NCI-H187 treated with DMSO at 0.1 percent for 48 hours (cell line): ENCODE measurements at places on chromosomes 3 and 15.

- no peak for DNase-seq
These were observed 320.3 kb upstream of the TGFBR2 start for GRCh38 chr3:30286007-30286669.

DNA sequence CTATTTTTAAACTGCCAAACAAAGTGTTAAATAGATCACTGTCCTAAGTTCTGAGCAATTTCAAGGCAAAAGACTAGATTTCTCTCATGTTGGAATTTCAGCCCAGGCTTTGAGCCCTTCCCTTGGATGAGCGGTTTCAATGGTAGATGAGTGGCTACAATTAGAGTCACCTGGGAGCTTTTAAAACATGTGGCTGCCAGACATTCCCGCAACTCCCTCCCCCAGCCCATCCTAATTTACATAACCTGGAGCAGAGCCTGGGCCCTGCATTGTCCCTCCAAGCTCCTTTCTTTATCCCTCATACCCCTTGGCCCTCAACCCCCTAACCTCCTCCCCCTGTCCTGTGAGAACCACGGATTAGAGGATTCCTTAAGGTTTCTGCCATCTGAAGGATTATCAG is 357.5 kb upstream of the UMPS start:
- peak; percentile 29 for DNase-seq

DNA sequence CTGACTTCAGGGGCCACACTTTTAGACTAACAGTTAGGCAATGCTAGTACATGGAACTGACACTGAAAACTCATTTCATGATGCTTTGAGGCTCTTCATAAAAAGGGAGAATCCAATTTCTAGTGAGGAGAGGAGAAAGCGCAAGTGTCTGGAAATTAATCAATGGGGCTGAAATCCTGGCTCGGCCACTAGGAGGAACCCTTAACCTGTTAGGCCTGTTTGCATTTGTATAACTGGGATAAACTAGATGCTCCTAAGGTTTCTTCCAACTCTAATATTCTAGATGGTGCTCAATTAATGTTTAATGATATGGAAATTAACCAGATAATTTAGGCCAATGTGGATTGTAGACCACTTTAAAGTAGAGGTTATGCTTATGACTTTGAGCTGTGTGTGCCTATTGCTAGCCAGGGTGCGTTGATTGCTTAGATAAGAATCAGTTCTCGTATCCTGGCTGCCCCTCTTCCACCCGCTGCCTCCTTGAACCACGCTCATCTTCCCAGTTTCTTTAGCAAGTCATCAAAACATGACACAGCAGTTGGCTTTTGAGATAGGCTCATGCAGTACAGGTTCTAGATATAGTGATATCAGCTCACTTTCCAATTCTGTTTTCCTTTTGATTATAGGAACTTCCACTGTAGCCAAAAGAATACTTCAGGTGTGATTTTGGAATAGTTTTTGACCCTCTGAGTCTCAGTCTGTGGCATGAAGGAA is 16.8 kb upstream of the CRBN start:
- no peak for DNase-seq

DNA sequence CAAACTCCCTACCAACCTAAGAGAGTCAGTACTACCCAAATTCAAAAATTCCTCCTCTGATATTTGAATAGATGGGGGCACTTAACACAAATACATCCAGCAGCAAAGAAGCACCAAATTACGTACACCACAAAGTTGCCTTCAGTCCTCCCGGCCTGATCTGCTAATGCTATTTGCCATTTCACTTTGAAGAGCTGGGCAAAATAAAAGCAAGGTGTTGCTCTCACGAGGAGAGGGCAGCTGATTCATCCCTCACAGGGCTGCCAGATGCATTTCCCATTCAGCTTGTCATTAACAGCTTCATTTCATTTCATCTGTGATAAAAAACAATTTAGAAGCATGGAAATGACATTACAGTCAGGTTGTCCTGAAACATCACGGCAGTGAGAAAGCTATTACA is 283.4 kb upstream of the VEPH1 start:
- no peak for DNase-seq

GRCh38 chr3:5319454-5319853 is 131.9 kb downstream of the EDEM1 start:
- DNase-seq, result no peak

GRCh38 chr3:112459750-112460149 is 39.5 kb downstream of the BTLA start:
- DNase-seq, result no peak

DNA sequence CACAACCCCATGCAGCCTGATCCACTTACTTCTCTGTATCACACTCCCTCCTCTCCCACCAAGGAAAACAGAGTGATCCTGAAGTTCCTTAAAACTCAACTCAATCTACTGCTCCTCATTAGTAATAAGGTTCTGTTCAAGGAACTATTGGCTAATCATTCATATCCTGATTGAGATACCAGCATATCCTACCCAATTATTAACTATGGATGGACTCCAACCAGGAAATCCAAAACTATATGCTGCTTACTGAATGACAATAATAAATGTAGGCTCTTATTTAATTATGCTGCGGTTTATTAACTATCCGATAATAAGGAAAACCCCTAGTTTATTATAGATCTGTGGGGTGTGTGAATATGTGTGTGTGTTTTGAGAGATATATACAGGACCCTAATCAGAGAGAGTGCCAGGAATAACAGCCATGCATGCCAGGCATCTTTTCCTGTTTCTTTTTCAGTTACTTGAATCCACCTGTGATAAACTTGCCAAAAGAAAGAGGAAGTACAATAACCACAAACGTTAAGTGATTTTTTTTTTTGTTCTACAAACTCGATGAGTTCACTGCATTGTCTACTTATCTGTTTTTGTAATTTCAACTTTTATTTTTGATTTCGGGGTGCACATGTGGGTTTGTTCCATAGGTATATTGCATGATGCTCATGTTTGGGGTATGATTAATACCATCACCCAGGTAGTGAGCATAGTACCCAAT is 1031.7 kb upstream of the CFAP20DC start:
- no peak for DNase-seq

- DNase-seq, result no peak
These were observed 7.8 kb upstream of the C3orf52 start for GRCh38 chr3:112078125-112079083.

DNA sequence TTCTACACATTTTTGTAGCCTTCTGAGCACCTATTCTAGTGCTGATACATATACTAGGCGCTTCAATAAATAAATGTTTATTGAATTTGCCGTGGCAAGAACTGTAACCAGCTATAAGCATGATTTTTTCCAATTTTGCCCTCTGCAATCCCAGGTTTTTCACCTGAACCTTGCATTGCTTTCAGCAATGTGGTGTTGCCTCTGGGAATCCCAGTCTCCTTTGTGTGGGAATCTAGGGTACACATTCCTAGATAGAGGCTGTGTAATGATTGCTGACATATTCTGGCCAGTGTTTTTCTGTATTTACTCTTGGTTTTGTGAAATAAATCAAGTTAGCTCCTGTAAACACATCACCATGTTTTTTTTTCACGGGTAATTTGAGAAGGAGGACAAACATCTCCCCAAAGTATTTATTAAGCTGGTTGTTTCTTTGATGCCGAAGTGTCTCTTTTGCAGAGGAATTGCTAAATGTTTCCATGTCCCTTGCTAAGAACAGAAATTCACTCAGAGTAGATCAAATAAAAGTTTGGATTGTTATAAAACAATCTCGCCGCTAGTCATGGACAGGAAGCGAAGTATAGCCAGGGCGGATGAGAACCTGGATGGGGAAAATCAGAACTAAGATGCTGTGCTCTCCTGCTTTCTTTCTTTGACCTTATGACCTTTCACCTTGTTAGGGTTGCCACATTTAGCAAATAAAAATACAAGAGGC is 1.2 kb downstream of the CFAP91 start:
- no peak for DNase-seq

GRCh38 chr3:76051145-76051544 is 265.8 kb upstream of the ZNF717 start:
- no peak for DNase-seq

DNA sequence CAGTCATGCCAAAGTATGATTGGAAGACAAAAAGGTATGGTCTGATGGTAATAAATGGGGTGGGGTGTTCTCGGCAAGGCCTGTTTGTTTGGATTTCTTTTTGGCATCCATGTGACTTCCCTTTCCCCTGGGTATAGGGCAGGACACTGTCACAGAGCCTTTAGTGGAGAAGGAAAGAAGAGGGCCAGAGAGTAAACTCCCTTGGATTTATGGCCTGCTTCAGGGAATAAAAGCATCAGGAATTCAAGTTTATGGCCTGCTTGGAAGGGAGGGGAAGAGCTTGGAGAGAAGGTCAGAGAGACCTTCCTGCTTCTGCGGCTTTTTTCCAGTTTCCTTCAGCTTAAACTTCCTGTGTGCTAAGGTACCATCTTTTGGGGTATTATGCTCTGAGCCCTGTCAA is 179.4 kb upstream of the ADAMTS9 start:
- no peak for DNase-seq

DNA sequence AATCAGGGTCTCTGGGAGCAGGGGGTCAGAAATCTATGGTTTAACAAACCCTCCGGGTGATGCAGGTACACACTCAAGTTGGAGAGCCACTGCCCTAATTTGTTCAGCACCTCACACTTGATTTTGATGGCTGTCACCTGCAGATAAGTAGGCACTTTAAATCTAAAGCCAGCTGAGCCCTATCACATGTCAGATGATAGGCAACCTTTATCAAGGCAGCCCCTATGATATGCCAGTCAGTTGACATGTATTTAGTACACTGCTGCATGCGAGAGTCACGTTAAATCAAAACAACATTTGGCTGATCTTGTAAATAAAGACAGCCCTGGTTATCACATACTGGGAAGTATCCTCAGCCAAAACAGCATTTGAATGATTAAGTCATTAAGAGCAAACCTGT is 104.4 kb upstream of the MCTP2 start:
- DNase-seq, result no peak

DNA sequence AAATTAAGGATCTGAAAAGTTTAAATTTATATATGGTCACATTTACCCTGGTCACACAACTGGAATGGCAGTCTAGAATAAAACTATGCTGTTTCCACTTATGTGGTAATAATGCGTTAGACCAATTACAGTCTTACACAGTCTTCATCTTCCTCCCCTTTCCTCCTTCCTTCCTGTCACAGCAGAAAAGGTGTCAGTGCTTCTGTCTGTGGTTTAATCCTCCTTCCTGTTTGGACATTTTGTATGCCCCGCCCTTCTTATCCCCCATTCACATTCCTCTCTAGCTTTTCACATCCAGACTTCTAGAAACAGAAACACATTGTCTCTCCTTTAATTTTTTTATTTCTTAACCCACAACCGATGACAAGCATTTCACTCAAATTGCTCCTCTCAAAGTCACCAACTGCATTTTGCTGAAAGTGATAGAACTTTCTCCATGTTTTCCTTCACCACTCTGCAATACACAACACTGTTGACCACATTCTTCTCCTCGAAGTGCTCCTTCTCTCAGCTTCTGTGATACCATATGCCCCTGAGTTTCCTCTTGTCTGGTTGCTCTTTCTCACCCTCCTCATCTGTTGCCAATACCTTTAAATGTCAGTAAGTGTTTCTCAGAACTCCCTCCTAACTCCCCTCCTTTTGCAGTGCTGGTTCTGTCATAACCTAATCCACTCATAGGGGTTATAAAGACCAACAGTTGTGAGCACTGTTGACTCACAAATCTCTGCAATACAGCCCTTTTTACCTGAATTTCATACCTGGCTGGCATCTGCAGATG is 271.6 kb downstream of the UBE2E2 start:
- no peak for DNase-seq

GRCh38 chr15:72554471-72555425 is 80.6 kb downstream of the ARIH1 start:
- DNase-seq, result no peak

DNA sequence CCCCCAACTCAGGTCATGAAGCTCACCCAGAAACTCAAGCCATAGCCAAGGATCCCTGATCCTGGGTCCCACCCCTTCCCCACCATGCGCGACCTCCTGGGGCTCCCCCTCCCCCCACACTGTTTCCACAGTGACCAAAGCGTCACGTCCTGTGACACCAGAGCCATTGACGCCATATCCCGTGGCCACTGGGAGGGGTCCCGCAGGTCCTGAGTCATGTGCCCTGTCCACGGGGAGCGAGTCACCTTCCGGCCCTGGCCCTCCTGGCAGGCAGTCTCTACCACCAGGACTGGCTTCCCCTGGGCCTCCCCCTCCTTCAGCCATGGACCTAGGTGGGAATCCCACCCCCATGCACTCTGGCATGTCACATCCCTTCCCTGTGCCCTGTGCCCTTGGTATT is 15.6 kb downstream of the SEMA3F start:
- DNase-seq, result no peak

GRCh38 chr3:105610473-105610872 is 243.8 kb downstream of the ALCAM start:
- DNase-seq, result no peak

DNA sequence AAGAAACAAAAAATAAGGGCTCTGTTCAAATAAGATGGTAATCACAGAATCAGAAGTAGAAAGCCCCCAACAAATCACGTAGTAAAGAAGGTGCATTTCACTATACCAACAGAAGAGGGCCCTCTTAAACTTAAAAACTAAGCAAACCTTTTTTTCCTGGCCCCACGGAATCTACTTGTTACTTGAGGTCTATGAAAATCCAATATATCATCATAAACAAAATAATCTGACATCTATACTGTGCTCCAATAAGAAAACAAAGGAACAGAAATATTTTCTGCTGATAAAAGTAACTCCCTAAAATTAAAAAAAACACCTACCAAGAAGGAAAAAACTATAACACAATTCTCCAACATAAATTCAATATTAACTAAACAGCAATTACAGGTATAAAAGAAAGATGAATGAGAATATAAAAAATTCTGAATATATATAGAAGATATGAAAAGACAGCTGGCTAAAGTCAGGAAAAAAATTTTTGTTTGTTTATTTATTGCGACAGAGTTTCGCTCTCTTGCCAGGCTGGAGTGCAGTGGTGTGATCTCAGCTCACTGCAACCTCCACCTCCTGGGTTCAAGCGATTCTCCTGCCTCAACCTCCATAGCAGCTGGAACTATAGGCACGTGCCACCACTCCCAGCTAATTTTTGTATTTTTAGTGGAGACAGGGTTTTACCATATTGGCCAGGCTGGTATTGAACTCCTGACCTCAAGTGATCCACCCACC is 81.8 kb downstream of the CLASP2 start:
- DNase-seq, result no peak

DNA sequence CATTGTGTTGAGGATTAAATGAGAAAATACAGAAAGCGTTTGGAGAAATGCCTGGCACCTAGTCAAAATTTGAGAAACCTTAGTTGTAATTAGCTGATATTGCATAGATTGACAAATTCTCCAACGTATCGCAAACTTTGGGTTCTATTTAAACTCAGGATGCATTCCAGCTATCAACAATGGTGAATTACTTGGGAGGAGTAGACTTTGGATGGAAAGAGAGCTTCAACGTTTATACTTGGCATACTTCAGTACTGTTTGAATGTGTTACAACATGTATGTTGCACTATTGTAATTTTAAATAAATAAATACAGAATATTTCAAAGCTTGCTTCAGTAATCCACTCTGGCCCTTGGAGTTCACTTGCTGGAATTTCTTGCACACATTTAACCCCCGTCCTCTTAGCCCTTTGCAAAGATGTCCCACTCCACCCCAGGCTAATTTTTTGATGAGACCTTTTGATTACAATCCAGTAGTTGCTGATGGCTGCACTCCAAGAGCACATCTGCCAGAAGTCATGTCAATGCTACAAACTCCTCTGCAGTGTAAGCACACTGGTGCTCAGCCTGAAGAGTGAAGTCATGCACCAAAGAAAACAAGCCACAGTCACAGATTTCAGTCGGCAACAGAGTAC is 4.7 kb upstream of the DIS3L start:
- DNase-seq, result no peak

- DNase-seq, result no peak
These were observed 26.0 kb upstream of the EID1 start for GRCh38 chr15:48851956-48852355.
